ENCODE measurements at places on chromosomes 16 and 17.

DNA sequence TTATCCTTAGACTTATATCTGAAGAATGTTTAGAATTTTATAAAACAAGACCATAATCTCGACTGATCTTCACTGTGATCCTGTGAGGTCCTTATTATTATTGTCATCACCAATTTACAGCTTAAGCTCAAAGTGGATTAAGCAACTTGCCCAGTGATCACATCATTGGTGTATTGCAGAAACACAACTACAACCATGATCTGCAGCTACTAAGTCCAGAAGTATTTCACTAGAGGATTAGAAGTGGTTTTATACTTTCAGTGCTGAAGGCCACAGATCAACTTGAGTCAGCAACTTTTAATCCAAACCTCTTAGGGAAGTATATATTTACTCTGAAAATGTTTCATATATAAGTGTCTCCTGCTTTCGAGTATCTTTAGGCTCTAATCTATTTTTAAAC lies 624.3 kb upstream of the SOX9 start:
- no peak for DNase-seq

GRCh38 chr16:61243954-61244353 lies 792.3 kb downstream of the CDH8 start:
- DNase-seq: no peak

- no peak for DNase-seq
Observed at GRCh38 chr17:57221366-57222350, 34.7 kb upstream of the MSI2 start.

GRCh38 chr17:28480799-28481571 lies 7.5 kb downstream of the SLC13A2 start:
- DNase-seq: no peak

DNA sequence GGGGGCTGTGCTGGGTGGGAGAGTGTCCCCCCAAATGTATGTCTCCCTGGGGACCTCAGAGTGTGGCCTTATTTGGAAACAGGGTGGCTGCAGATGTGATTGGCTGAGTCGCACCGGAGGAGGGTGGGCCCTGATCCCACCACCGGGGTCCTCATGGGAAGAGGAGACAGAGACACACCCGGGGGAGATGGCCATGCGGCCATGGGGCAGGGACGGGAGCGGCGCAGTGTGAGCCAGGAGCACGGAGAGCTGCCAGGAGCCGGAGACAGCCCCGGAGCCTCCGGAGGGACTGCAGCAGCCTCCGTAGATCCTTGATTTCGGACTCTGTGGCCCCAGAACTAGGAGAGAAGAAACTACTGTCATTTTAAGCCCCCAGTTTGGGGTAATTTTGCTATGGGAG lies 1.6 kb upstream of the CIBAR2 start:
- DNase-seq: no peak

DNA sequence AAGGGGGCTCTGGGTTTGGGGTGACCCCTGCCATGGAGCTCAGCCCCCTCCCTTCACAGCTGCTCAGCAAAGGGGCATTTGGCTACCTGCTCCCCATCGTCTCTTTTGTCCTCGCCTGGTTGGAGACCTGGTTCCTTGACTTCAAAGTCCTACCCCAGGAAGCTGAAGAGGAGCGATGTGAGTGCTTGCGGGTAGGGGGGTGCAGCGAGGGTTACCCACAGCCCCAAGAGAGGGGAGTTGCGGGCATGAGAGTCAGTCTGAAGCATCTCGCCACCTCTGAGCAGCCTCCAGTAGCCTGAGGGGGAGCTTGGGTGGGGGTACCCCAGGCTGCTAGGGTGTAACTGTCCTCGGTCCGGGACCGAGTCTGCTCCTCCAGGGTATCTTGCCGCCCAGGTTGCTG lies 6.8 kb upstream of the TCAP start:
- no peak for DNase-seq

GRCh38 chr17:68428498-68429172 lies 28.7 kb downstream of the WIPI1 start:
- no peak for DNase-seq

DNA sequence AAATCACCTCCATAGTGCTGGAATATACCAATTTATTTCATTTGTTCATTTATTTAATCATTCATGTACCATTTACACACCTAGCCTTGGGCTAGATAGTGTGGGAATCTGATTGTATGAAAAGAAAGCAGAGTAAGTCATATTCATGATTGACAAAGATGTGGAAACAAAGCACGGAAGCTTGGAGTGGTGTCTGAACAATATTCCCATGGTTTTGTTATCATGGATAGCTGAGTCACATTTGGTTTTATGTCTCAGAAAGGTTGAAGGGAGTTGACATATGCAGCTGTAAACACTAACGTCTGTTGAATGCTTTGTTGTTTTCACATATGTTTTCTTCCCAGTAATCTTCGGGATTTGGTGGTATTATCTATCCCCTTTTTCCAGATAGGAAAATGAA lies 76.6 kb downstream of the MAP2K4 start:
- no peak for DNase-seq

DNA sequence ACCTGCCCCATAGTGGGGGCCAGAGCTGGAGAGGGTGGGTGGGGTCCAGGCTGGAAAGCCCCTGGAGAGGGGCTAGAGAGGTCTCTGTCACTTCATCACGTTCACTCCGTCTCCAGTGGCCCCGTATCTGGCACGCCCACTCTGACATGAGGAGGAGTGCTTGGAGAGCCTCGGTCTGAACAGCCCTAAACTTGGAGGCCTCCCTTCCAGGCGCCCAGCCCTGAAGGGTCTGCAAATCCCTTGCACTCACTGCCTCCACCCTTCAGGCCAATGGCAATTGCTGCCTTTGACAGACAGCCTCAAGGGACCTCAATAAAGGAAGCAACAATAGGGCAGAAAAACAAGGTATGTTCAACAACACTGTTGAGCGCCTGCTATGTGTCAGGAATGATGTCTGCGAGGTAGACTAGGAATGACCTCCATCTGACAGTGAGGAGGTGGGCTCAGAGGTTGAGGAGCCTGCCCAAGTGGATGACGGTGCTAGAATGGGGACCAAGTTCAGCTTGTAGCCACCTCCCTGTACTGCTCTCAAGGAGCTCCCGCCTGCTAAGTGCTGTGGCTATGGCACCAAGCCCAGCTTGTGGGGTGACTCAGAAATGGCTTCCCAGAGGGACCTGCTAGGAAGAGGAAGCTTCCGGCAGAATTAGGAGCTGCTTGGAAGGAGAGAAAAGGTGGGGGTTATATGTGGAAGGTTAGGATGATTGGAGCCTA lies 2.9 kb upstream of the EPX start:
- DNase-seq: no peak

GRCh38 chr16:72098936-72099335 lies 5.3 kb downstream of the DHX38 start:
- DNase-seq: no peak

GRCh38 chr16:73149334-73149733 lies 101.4 kb upstream of the ZFHX3 start:
- no peak for DNase-seq

GRCh38 chr17:56908001-56908542 lies 5.8 kb downstream of the TRIM25 start:
- no peak for DNase-seq

DNA sequence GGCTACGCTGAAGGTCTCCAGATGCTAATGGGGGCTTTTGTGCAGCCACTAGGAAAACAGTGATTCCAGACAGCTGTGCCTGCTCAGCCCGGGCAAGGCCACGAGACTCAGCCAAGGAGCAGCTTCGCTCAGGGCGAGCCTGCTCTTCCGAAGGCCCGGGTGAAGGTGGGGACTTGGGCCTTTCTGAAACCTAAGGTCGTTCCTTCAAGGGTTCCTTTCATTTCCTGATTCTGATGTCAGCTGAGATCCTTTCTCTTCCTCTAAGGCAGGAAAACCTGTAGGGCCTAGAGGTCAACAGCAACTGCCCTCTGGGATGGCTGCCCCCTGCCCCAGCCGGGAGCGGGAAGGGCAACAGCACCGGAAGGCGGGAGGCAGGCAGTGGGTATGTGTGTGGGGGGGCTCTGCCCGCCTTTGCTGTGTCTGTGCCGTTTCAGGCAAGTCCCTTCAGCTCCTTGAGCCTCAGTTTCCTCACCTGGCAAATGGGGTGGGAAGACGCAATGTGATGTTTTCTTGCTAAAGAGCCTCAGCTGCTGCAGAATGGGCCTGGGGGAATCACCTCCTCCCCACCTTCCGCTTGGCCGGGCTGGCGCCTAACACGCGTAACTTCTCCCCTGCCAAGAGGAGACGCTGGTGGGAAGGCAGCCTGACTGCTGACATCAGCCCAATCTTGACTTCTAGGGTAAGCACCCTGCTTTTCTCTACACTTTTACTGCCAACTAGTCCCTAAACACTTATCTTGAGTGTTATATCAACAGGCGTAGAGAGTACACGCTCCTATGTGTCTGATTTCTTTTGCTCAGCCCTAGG lies 32.8 kb downstream of the IRF8 start:
- no peak for DNase-seq

Data from activated CD4-positive, alpha-beta T cell treated with anti-CD3 and anti-CD28 coated beads for 1 hour (primary cell).